Purkinje cell (primary cell): ENCODE measurements at places on chromosomes 11 and 22. TPM values are rescaled to one million over a fixed set of nuclear protein-coding genes. Genes with fewer than 3 reads are reported as not detected.

SCO2 gene
- not detected in 2 replicates for polyA plus RNA-seq

SYT13 gene
- 1.4 and 6.1 TPM in 2 replicates for polyA plus RNA-seq

FXYD2 gene
- not detected in 2 replicates for polyA plus RNA-seq

OR5B21 gene
- polyA plus RNA-seq: not detected in 2 replicates

NARS2 gene
- 33.3 and 38.4 TPM in 2 replicates for polyA plus RNA-seq

SHANK3 gene
- 0.43 and 0.65 TPM in 2 replicates for polyA plus RNA-seq

MYEOV gene
- not detected in 2 replicates for polyA plus RNA-seq

PTPN5 gene
- 3.3 and 6.5 TPM in 2 replicates for polyA plus RNA-seq

OR5A1 gene
- polyA plus RNA-seq: not detected in 2 replicates

SEC14L2 gene
- polyA plus RNA-seq: 1.5 TPM in 1 of 2 replicates, not detected in the other

KCTD14 gene
- polyA plus RNA-seq: 0.79 TPM in 1 of 2 replicates, not detected in the other

OR51B5 gene
- polyA plus RNA-seq: 0.54 TPM in 1 of 2 replicates, not detected in the other

SMCO4 gene
- 2.5 and 4.0 TPM in 2 replicates for polyA plus RNA-seq

MYBPC3 gene
- polyA plus RNA-seq: 0.08 TPM in 1 of 2 replicates, not detected in the other

OR5P2 gene
- polyA plus RNA-seq: not detected in 2 replicates

KCNK4 gene
- polyA plus RNA-seq: 0.17 TPM in 1 of 2 replicates, not detected in the other

KCTD21 gene
- 3.0 and 5.9 TPM in 2 replicates for polyA plus RNA-seq

PPP1CA gene
- 14.0 and 30.5 TPM in 2 replicates for polyA plus RNA-seq

CREB3L1 gene
- polyA plus RNA-seq: 3.0 TPM in 1 of 2 replicates, not detected in the other

SHISAL1 gene
- 0.07 and 2.0 TPM in 2 replicates for polyA plus RNA-seq

MYO18B gene
- polyA plus RNA-seq: not detected in 2 replicates

SGSM1 gene
- 0.84 and 1.3 TPM in 2 replicates for polyA plus RNA-seq

OR8D4 gene
- not detected in 2 replicates for polyA plus RNA-seq

CWC15 gene
- 204 and 241 TPM in 2 replicates for polyA plus RNA-seq

CRYBB2 gene
- polyA plus RNA-seq: 0.63 and 0.83 TPM in 2 replicates

LDHAL6A gene
- polyA plus RNA-seq: 0.15 TPM in 1 of 2 replicates, not detected in the other

EHF gene
- not detected in 2 replicates for polyA plus RNA-seq

MISFA gene
- 2.6 and 3.8 TPM in 2 replicates for polyA plus RNA-seq

ASCL2 gene
- not detected in 2 replicates for polyA plus RNA-seq

CLMP gene
- 103 and 147 TPM in 2 replicates for polyA plus RNA-seq

CRYBB3 gene
- not detected in 2 replicates for polyA plus RNA-seq

MIAT gene
- 20.1 and 21.0 TPM in 2 replicates for polyA plus RNA-seq

C11orf65 gene
- 1.8 and 2.8 TPM in 2 replicates for polyA plus RNA-seq

PATE4 gene
- polyA plus RNA-seq: not detected in 2 replicates
